ENCODE measurements at places on chromosomes 11 and 22.

GRCh38 chr11:17013548-17014320 is 480 bp downstream of the PLEKHA7 start:
- DNase-seq = no peak

DNA sequence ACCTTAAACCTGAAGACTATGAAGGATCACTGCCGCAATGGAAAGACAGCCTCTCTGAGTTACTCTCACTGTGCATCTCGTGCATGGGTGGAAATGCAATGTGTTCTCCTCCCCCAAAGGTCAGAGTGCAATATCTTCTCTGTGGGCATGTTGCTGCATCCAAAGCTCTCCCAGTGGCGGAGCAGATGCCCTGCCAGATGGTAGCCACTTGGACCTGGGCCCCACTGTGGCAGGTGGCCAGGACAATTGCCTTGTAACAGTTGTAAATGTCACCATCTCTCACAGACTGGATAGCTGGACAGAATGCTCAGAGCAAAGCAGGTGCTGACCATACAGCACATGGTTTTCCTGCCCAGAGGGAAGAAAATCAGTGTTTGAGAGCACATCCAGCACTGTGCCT is 542.0 kb downstream of the FAM181B start:
- DNase-seq = no peak

- DNase-seq = peak; percentile 63
Measured at GRCh38 chr11:72413914-72414628, 20.3 kb downstream of the CLPB start.

GRCh38 chr11:61650781-61651571 is 29.2 kb upstream of the DAGLA start:
- no peak for DNase-seq

DNA sequence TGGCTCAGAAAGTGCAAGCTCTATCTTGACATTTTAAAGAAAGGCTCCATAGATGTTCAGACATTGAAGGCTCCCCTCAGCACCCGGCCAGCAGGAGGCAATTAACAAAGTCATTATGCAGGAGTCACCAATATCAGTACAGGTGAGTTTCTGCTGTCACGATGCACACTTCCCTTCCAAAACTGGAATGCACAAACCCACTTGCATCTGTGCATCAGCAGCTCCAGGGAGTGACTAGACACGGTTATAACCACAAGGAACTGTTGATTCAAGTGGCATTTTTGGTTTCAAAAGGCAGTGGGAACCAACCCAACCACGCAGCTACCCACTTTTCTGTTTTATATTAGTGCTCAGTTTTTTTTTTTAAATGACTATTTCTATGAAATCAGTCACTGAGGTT is 293.9 kb upstream of the NARS2 start:
- DNase-seq = no peak

DNA sequence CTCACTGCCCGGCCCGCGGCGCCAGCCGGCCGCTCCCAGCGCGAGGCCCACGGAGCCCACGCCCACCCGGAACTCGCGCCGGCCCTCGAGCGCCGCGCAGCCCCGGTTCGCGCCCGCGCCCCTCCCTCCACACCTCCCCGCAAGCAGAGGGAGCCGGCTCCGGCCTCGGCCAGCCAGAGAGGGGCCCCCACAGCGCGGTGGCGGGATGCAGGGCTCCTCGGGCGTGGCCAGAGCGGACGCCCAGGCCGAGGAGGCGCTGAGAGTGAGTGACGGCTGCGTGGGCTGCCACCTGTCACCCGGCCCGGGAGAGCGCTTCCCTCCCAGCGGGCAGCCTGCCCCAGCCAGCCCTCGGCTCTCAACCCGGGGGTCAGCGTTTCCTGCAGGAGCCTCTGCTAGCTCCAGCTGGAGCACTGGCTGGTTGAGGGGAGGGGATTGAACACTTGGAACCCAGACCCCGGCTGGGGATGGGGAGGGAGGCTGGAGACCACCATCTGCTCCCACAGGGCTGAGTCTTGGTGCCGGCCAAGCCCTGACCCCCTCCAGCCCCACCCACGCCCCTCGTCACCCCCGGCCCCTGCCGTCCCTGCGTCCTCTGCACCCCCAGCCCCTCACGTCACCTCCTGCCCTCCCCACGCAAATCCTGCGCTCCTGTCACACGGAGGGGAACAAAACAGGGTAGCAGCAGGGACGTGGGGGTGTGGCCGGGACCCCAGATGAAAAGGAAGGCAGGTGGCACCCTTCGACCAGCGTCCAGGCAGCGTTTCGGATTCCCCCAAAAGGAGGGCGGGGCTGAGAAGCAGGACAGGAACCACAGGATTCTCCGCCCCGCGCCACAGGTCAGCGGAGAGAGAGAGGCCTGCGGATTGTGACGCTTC is 157.0 kb downstream of the BRD1 start:
- DNase-seq = no peak

Data from CMK (cell line).